Lung (tissue), 17 donors: ENCODE measurements at places on chromosomes 1 and 21. TPM values are rescaled to one million over a fixed set of nuclear protein-coding genes. Genes with fewer than 3 reads are reported as not detected.
A peak's percentile ranks its signal among the peaks of the same experiment; 100 is the strongest.

Gene MAP3K6
- total RNA-seq, result 17.0 TPM

- H3K36me3 ChIP-seq, result no peaks in the 10 kb centered on the region
- no peak for DNase-seq
- no peak overlapping the region for H3K4me3 ChIP-seq
- no peaks in the 10 kb centered on the region for H3K4me1 ChIP-seq
- H3K27ac ChIP-seq, result no peak overlapping the region
Observed at GRCh38 chr21:34640858-34641257, 25.9 kb upstream of the RCAN1 start.

DNA sequence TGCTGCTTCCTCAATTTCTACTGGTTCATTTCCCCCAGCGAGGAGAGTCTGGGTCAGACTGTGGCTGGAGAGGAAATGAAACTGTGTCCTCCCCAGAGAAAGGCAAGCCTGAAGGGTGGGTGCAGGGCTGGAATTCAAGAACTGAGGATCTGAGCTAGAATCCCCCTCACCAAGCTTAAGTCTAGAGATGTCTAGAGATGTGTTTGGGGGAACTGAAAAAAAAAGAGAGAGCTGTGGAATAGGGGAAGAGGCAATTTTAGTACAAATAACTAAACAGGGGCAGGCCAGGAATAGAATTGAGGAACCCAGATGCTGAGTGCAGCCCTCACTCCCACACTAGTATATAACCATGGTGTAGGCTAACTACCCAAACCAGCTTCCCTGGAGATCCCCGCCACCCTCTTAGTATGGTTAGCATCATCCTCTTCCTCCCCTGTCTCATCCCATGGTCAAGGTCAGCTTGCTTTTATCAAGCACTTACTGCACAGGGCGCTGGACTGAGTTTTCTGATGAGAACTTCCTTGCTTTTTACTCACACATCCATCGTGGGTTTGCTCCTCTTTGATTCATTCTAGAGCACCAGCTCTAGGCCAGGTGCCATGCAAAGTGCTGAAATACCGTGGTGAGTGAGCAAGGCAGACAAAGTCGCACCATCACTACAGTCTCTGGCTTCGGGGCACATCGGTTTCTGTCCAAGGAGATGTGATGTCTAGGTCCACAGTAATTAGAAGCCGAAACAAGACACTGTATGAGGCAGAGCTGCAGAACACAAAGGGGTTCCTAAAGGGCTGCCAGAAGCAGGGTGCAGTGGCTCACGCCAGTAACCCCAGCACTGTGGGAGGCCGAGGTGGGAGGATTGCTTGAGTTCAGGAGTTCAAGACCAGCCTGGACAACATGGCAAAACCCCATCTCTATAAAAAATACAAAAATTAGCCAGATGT lies 112.9 kb upstream of the IPO9 start:
- H3K27ac ChIP-seq, result peak overlapping the region; percentile 93
- DNase-seq, result no peak
- no peak overlapping the region for H3K4me3 ChIP-seq
- H3K27me3 ChIP-seq, result no peaks in the 10 kb centered on the region

DNA sequence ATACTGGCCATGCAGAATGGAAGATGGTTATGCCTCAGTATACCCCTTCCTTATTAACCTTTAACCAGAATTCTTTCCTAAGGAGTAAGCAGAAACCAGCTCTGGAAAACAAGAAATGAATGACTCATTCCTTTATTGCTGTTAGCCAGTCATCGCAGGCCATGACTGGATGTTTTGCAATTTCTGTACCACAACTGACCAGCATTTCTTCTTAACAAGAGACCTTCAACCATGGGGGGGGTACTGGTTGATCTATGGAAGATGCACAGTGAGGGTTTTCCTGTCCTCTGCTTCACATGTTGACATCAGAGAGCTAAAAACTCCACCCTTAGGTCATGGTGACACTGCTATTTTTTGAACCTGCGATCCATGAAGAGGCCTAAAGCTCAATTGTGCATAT lies 28.0 kb upstream of the RNF2 start:
- no peak overlapping the region for H3K4me3 ChIP-seq
- H3K27ac ChIP-seq, result no peak overlapping the region
- no peak for DNase-seq
- no peaks in the 10 kb centered on the region for H3K4me1 ChIP-seq

- no peaks in the 10 kb centered on the region for H3K27me3 ChIP-seq
- no peak for DNase-seq
- H3K4me1 ChIP-seq, result no peaks in the 10 kb centered on the region
Observed at GRCh38 chr21:29367335-29367734, 68.6 kb downstream of the BACH1 start.

- peaks cover 3% of the 10 kb centered on the region for H3K4me1 ChIP-seq
- no peak for DNase-seq
- no peak overlapping the region for H3K4me3 ChIP-seq
- no peaks in the 10 kb centered on the region for H3K36me3 ChIP-seq
- H3K27ac ChIP-seq, result no peak overlapping the region
- no peaks in the 10 kb centered on the region for H3K27me3 ChIP-seq
Observed at GRCh38 chr1:4591926-4592325, 62.5 kb upstream of the AJAP1 start.
